Cardiac fibroblast (primary cell): ENCODE measurements at places on chromosomes 1 and 21.

DNA sequence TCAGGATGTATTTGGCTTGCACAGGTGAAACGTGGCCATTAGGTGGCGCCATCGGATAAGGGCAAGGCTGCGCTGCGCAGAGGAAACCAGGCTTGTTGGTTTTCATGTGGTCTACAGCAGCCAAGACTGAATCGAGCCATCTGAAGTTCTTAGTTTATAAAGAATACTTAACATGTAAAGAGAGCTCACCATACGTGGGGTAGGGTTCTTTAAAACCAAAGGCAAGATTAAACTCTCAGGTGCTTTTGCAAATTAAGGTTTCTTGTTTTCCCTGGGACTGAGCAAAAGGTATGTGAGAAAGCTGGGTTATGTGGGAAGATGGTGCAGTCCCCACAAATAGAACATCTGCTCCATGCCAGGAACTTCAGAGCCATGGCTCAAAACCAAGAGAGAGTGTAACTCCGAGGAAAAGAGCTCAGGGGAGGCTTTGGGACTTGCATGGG, 9.3 kb downstream of the MASP2 start:
- peak; percentile 91 for DNase-seq

DNA sequence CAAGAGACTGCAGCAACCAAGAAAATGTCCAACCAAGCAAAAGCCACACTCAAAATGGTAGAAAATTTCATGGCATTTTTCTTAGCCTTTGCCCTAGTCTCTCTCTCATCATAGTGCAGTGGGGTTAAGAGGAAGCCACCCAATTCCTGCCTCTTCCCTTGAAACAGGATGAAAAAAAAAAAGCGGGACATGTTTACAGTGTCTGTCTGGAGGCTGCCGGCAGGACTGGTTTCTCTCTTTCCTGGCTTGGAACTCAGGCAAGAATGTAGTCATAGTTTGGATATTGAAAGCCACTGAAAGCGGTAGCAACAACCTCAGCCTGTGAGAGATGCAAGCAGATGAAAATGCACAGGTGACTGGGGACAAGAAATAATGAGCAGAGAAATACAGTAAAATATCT, 13.3 kb upstream of the TNFSF18 start:
- DNase-seq = no peak

DNA sequence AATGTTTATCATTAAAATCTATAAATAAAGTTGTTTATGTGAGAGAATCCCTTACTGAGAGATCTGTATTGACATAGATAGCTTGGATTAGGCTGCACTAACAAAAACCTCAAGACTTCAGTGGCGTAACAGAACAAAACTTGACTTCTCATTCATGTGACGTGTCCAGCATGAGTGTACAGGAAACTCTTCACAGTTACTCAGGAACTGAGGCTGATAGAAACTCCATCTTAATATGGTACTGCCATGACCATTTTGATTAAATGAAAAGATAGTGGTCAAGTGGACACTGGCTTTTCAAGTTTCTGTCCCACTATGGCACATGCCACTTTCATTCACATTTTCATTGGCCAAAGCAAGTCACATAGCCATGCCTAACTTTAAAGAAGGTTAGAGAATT, 3.7 kb downstream of the ST3GAL3 start:
- peak; percentile 73 for DNase-seq

DNA sequence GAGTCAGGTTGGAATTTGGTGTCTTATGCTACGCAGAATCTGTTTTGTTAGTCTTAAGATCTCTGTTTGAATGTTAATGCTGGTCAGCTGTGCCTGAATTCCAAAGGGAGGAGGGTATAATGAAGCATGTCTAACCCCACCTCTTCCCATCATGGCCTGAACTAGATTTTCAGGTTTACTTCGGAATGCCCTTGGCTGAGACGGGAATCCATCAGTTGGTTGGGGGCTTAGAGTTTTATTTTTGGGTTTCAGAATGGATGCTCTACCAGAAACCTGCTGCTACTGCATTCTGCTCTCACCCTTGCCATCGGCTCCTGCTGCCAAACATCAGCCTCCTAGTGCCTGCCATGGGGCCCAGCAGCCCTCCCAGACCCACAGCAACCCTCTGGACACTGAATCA, 24.1 kb upstream of the ETV3 start:
- no peak for DNase-seq

- no peak for DNase-seq
These were observed 54.1 kb downstream of the SERINC2 start for GRCh38 chr1:31467005-31467674.

GRCh38 chr21:35779167-35779566, 281.2 kb downstream of the SETD4 start:
- no peak for DNase-seq
